AG09309 (cell line): ENCODE measurements at places on chromosomes 6 and 20.

DNA sequence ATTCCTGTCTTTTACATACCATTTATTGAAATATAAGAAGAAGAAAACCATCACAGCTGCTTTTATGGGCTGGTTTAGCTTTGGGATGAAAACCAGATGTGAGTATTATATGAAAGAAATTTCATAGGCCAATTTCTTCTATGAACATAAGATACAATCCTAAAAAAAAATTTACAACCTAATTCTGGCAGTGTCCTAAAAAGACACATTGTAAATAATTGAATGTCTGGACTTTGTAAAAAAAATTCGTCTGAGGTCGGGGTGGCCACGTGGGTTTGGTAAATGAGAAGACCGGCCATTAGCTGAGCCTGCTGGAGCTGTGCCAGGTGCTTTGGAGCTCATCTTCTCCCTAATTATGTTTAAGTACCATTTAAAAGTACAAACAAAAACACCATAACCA, 26.8 kb downstream of the DACT2 start:
- no peak for DNase-seq

DNA sequence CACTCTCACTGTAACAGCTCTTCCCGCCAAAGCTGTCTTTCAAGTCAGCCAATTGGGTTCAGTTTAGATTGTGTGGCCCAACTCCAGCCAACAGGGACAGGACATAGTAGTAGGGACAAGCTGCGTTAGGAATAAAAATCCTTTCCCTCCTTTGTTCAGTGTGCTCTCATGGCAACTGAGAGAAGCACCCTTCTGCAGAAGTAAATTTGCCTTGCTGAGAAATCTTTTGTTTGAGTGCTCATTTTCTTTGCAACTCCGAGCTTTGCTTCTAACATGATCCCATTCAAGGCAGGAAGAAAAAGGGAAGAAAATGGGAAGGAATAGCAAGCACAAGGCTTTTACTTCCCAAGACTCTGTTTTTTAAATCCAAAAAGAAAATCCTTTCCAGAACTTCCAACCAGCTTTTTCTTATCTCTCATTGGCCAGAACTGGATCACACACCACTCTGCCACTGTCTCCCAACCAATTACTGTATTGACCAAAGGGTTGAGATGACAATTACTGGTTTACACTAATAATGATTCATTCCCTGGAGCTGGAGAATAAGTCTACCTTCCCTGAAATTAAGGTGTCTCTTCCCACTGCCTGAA, 52.7 kb downstream of the STX11 start:
- DNase-seq = no peak

DNA sequence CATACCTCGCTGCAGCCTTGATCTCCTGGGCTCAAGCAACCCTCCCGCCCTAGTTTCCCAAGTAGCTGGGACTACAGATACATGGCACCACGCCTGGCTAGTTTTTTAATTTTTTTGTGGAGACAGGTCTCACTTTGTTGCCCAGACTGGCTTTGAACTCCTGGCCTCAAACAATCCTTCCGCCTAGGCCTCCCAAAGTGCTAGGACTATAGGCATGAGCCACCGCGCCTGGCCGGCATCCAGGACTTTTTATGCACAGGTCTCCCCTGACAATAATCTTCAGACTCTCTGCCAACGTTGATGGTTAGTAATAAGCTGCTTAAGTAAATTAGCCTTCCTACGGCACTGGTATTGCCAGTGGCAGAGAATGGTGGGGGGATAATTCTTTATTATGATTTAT, 110.5 kb upstream of the MTHFD1L start:
- no peak for DNase-seq

DNA sequence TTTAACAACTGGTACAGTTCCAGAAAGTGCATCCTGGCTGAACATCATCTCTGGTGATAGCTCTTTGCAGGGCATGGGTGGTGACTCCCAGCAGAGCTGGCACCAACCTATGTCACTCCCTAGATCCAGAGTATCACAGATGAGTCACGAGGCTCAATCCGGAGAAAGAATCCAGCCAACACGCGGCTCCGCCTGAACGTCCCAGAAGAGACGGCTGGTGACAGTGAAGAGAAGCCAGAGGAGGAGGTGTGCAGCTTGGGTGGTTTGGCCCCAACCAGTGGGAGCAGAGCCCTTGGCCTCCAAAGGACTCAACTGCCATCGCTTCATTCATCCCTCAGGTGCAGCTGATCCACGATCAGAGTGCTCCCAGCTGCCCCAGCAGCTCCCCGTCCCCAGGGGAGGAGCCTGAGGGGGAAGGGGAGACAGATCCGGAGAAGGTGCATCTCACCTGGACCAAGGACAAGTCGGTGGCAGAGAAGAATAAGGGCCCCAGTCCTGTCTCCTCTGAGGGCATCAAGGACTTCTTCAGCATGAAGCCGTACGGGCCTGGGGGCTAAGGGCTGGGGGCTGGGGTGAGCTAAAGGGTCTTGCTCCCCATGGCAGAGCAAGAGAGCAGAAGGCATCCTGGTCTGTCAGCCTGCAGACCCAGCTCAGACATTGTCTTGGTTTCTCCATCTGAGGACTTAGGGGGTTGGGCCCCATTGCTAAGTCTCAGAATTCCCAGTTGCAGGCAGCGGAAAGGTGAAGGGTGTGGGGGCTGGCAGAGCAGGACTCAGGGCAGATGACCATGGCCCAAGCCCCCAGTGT, 27.2 kb downstream of the SLC12A5 start:
- DNase-seq = no peak

- no peak for DNase-seq
Measured at GRCh38 chr20:47350181-47350550, 6.3 kb downstream of the ZMYND8 start.

DNA sequence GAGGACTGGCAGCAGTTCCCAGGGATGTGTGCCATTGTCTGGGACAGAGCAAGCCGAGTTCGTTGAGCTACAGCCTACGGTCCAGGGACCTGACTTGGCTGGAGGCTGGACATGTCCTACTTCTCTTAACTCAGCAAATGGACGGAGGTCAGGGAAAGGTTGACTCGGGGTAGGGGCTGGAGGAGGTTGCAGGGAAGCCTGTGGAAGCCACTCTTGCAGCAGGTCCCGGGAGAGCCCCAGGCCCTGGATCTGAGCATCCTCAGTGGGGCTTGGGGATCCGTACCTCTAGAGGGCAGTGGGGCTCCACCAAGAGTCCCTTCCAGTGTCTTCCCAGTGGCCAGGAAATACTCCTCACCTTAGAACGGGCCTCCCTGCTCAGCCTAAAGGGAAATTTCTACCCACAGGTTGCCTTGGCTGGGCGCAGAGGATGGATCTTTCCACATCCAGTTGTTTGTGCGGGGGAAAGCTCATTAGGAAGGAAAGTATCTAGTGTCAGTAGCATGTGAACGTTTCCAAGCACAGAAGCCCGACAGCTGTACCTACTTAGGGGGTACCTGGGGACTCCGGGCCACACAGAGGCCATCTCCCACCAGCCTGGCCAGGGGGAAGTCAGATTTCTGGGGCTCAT, 170.2 kb downstream of the NFATC2 start:
- DNase-seq = no peak

DNA sequence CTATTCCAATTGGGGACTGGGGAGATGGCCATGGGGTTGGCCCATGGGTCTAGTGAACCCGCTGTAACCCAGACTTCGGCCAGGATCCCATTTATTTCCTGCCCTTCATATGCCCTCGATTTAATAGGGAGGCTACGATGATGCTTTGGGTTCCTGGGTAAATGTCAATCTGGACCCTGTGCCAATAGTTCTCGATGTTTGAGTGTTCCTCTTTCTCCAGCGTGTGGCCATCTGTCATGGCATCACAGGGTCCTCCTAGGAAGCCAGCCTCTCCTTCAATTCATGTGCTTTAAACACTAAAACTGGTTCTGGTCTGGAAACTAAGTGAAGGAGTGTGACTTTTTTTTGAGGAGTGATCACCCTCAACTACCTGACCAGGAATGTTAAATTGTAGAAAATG, 28.7 kb upstream of the ELMO2 start:
- DNase-seq = no peak

DNA sequence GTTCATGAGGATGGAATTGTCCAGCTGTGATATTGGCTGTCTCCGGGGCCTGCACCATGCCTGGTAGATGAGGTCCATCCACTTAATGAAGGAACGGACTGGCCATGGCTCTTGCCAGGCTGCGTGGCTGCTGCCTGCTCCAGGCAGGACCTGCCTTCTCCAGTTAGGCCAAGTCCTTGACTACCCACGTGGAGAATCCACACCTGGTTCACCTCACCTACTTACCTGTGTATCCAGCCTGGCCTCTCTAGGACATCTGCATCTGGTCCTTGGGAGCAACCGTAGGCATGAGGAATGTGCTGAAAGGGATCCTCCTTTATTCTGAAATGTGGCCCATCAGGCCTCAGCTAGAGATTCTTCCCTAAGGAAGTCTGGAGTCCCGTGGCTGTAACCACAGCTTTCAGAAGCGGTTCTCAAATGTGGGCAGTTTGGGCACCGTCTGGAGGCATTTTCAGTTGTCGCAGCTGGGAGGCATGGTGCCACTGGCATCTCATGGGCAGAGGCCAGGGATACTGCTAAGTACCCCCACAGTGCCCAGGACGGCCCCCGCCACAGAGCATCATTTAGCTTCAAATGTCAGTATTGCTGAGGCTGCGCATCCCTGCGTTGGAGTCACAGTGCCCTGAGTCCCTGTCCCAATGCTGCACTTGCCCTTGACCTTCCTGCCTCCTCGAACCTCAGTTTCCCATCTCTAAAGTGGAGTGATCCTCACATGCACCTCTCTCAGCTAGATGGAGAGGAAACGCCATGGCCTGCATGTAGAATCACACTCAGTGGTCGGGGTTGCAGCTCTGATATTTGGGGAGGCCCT, 67.5 kb downstream of the PHACTR3 start:
- no peak for DNase-seq

GRCh38 chr20:58138395-58138794, 90.1 kb downstream of the ANKRD60 start:
- DNase-seq = no peak

DNA sequence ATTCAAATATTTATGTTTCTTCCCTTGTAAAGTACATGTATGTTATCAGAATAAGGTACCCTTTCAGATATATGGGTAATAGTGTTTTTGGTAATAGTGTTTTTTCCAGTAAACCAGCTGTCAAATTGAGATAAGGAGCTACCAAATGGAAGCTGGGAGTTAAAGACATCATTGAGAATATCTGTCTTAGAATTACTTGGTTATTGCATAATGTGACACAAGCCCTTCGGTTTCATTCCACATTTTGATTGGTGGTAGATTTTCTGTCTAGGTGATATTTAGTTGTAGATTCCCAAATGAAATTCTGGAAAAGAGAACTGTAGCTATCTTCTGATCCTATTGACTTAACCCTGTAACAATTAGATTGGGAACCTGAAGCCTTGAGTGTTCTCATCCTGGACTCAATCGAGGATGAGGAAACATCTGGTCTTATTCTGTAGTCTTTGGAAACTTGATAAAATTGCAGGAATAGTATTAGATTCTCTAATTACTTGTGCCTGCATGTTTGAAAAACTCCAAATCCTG, 75.1 kb upstream of the SYNJ2 start:
- no peak for DNase-seq
